Stimulated activated CD4-positive, alpha-beta T cell treated with anti-CD3 and anti-CD28 coated beads, Interleukin-2, amount 100 ng/mL, for 24 hours (primary cell): ENCODE measurements at places on chromosomes 5 and 9.

GRCh38 chr5:81904861-81905260 is 67.0 kb upstream of the ATG10 start:
- DNase-seq, result no peak

DNA sequence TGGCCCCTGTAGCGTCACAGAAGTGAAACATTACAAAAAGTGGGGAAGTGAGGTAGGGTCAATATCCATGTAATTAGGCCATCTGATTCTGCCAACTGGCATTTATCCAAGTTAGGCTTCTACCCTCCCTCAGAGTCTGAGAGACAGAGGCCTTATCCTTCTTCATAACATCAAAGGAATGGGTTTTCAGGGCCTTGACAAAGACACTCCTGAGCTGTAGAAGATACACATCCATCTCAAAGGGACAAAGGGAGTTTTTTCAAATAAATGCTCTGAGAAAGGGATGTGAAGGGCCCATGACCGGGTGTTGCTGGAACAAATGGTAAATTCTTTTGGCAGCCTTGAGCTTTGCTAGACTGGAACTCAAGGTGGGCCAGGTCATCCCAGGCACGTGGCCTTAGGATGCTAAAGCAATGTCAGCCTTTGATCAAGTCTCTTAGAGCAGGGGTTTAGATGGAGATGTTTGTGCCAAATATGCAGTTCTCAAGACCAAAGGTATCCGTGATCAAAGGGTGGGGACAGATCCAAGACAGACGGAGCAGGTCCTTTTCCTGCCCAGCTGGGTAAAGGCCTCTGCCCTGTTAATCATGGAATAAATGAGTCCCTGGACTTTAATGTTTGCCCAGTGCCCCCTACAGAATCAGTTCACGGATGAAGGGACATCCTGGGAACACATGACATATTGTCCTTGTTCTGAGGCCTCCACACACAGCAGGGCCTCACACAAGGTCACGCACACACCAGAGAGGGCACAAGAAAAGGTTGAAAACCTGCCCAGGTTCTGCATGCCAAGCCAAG is 10.0 kb upstream of the FAM169A start:
- DNase-seq, result no peak

DNA sequence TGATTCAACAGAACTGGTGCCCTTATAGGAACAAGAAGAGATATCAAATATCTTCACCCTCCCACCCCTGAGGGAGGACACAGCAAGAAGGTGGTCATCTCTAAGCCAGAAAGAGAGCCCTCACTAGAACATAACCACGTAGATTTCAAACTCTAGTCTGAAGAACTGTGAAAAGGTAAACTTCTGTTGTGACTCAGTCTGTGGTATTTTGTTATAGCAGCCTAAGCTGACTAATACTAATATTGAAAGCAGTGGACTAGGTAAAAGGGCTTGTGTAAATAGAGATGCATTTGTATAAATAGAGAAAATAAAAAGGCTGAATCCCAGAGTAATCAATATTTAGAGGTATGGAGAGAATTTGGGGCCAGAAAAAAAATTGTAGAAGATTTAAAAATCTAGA is 157.6 kb upstream of the CCNH start:
- DNase-seq, result no peak

DNA sequence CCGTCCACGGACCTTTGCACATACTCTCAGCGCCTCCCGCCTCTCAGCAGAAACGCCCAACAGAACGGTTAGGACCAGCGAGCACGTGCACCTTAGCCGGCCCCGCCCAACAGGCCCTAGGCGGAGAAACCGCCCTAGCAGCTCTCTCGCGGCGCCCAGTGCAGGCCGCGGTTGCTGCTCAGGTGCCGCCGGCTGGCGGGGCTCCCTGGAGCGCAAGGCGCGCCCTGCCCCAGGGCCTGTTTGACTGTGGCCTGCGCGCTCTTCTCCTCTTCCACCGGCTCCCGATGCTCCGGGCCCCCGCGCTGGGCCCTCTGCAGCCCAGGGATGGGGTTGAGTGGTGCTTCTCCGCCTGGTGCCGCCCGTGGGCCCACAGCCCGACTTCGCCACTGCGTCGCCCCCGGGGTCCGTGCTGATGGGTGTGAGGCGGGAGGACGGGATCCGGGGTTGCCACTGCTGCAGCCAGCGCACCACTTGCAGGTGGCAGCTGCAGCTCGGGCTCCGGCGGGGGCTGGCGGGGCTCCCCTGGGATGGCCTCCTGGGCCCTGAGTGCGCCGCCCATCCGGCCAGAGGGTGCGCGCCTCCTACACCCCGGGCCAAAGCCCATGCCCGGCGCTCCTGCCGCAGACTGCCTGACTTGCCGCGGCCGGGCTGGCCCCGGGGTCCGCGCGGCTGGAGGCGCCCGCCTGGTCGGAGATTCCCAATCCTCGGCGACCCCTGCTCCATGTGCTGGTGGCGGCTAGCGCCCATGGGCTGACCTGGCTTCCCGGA is 1889.4 kb upstream of the CDH9 start:
- no peak for DNase-seq

- DNase-seq, result no peak
These were observed 1331.0 kb upstream of the CDH9 start for GRCh38 chr5:28369418-28369817.

- DNase-seq, result no peak
These were observed 153.0 kb upstream of the SMIM23 start for GRCh38 chr5:171632616-171633015.

DNA sequence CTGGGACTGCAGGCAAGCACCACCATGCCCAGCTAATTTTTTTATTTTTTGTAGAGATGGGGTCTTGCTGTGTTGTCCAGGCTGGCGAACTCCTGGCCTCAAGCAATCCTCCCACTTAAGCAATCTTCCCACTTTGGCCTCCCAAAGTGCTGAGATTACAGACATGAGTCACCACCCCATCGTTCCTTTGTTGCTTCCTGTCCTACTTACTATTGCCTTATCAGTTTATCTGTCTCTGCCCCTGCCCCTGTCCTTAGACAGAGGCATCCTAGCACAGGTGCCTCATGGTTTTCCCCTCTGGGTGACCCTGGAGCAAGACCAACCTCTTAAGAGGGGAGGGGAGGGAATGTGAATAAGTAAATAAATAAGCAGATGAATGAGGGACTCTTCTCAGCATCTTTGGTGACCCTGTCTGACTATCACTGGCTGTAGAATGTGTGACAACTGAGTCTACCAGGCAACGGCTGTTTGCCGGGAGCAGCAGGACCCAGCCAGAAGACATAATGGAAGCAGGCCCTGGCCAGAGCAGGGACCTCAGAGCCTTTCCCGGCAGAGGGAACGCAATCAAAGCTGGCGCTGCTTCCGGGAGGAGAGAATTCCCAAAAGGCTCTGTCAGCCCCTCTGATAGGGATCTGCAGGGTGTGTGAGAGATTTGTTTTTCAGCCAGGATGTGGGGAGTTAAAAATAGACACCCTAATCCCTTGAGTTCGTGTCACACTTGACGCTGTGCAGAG is 43.8 kb upstream of the DAB2IP start:
- DNase-seq, result no peak

- no peak for DNase-seq
These were observed 30.5 kb upstream of the F2RL1 start for GRCh38 chr5:76788362-76788761.

- no peak for DNase-seq
These were observed 145.4 kb downstream of the CD180 start for GRCh38 chr5:67051164-67051563.

- peak; percentile 46 for DNase-seq
These were observed 789 bp downstream of the COL27A1 start for GRCh38 chr9:114155995-114156656.
